ENCODE measurements at places on chromosomes 4 and X.

- no peak for DNase-seq
Observed at GRCh38 chrX:8848441-8848840, 47.3 kb upstream of the FAM9A start.

DNA sequence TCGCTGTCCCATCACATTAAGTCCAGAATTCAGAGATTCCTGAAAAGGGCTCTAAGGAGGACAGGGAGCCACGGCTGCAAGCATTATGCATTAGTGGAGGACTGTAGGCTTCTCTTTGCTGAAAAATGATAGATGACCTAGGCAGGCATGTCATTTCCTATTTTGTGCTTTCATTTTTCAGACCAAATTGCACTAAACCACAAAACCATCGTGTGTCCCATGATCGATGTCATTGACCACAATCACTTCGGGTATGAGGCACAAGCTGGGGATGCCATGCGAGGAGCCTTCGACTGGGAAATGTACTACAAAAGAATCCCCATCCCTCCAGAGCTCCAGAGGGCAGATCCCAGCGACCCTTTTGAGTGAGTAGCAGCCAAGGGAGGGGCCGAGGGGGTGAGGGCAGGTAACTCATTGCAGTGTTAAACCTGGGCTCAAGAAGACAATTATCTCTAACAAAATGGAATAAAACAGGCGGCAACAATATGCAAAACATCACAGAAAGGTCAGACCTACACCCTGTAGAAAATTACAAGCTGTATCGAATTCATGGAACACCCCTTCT lies 355.2 kb upstream of the GALNT7 start:
- DNase-seq = no peak

GRCh38 chrX:136347706-136348105 lies 46.9 kb downstream of the ADGRG4 start:
- DNase-seq = no peak

GRCh38 chrX:42127563-42127962 lies 204.2 kb upstream of the CASK start:
- DNase-seq = no peak

DNA sequence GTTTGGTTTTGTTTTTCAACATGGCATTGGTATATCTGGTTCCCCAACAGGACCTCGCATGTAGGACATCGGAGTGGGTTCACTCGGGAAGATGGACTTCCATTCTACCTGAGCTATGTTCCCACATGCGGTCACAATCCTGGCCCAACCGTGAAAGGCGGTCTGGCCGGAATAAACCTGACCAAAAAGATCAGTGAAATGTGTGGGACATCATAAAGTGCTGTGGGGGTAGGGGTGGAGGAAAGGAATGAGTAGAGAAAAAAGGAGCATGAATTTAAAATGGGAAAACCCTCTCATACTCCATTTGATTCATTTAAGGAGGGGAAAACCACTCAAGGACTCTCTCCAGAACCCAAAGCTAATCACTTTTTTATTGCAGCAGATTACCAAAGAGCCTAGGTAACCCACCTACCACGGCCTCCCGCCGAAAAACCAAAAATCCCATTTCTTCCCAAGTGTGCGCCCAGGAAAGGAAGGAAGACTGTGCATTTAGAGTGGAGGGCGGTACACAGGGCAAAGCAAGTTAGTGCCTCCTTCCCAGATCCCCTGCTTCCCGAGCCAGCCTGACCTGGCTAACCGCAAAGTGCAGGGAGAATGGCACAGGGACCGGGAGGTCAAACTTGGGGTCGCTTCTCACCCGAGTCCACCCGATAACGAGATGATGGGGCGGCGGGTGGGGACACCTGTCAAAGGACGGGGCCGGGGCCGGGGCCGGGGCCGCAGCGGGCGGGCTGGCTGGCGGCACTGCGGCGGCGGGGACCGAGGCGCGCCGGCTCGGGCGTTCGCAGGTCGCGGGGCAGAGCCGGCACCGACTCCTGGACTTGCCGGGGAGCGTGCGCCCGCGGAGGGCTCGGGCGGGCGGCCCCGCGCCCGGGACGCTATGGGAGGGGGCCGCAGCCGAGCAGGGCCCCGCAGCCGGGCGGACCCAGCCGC lies 669 bp downstream of the TMEM150C start:
- no peak for DNase-seq

DNA sequence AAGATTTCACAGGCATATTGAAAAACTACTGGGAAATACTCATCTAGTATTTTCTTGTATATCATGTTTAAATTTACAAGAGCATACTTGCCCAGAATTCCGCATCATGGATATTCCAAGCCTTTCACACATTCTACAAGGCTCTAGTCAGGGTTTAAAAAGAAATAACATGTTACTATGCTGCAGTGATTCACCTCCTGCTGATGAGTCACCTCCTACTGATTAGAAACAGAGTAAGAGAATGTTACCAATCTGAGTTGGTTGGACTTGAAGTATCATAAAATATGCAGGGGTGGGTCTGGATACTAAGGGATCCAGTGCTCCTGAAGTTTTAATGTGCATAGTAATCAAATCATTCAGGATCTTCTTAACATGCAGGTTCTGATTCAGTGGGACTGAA lies 192.0 kb upstream of the ANK2 start:
- DNase-seq = no peak

DNA sequence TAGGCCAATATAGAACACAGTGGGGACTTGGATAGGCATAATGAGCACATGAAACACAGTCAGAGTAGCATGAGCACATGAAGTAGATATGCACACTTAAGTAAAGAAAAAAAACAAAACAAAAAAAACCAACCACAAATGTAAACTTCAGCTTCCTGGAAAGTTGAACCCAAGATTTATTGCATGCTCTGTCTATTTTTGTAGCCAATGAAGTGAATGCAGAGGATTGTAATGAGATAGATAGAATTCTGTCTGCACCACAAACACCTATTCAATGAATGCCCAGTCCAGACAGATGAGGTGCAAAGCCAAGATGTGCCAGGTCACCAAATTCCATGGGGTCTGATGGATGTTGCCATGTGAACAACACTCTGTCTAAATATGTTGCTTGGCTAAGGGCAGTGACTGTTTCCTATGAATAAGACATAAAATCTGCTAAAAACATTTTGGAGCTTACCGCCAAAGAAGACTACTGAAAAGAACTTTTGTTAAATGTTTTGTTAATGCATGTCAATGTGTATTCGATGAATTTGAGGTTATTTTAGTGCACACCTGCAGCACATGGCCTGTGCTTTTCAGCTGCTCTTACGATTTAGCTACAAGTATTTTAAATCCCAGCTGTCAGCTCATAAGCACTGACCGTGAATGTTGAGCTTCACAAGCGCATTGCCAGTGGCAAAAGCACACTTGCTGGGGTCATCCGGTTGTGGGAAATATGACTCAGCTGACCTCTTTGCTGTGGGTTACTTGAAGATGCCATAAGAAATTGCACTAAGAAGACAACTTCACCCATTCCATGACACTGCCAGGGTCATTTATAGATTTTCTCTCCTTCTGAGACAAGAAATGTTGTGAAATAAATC lies 374.8 kb upstream of the GNPDA2 start:
- DNase-seq = no peak

DNA sequence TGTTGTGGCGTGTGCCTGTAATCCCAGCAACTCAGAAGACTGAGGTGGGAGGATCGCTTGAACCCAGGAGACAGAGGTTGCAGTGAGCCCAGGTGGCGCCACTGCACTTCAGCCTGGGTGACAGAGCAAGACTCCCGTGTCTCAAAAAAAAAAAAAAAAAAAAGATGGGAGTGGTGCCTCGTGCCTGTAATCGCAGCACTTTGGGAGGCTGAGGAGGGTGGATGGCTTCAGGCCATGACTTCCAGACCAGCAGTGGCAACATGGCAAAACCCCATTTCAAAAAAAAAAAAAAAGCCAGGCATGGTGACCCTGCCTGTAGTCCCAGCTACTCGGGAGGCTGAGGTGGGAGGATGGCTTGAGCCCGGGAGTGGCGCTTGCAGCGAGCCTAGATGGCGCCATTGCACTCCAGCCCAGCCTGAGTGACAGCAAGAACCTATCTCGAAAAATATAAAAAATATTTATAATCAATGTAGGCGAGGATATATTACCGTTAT lies 27.0 kb downstream of the EIF2S3 start:
- peak; percentile 48 for DNase-seq

DNA sequence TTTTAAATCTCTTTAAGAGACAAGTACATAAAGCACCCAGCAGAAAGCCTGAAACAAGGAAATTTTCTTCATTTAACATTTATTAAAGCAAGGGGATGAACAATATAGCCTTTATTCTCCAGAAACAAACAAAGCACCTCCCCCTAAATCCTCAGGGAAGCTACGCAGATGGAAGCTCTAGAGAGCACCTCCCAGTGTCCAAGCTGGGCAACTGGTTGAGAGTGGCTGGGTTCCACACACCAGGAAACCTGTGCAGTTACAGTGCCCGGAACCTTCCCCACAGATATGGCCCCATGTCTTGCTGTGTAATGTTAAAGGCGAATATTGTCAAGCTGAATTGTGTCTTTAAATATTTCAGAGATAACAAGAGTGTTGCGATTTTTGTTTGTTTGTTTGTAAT lies 8.9 kb upstream of the TRIML1 start:
- no peak for DNase-seq

- DNase-seq = no peak
Observed at GRCh38 chr4:53455766-53456165, 78.3 kb downstream of the FIP1L1 start.

GRCh38 chr4:169484485-169484884 lies 127.9 kb downstream of the NEK1 start:
- DNase-seq = no peak

- DNase-seq = peak; percentile 100
Observed at GRCh38 chrX:386768-387575, at the start of gene PPP2R3B. PPP2R3B (minus strand) TSS chrX:386907; CDS start chrX:386691, 216 bp downstream.

DNA sequence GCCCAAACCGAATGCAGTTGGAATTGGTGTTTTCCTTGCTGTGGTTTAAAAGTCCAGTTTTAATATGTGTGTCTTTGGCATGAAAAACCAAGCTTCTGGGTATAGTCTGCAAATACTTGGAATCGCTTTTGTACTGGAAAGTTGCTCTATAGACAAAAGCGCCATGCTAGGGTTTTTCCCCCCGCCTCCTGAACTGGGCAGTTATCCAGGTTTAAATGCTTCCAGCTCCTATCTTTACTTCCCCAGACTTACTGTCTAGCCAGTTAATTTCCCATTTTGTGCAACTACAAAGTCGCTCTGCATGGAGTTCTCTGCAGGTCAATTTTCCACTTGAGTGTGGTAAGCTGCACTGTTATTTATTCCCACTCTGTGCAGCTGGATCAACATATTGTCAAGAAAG lies 2.7 kb downstream of the RASL11B start:
- DNase-seq = no peak

- no peak for DNase-seq
Observed at GRCh38 chr4:88277711-88278225, 6.6 kb downstream of the PPM1K start.

DNA sequence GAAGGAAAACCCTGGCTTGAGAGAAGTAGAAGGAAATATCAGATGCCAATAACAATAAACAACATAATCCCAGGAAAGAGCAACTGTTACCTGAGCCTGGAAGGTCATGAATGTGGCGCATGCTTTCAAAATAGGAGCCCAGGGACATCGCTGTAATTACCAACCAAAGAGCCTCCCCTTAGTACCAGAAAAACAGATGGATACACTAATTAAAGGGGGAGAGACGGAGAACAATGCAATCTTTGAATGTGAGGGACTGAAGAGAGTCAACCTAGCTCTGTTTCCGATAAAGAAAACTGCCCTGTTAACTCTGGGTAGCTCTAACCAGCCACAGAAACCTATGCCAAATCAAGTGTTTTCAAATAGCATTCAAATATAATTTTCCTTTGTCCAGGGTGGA lies 161.4 kb downstream of the ENOX2 start:
- no peak for DNase-seq

DNA sequence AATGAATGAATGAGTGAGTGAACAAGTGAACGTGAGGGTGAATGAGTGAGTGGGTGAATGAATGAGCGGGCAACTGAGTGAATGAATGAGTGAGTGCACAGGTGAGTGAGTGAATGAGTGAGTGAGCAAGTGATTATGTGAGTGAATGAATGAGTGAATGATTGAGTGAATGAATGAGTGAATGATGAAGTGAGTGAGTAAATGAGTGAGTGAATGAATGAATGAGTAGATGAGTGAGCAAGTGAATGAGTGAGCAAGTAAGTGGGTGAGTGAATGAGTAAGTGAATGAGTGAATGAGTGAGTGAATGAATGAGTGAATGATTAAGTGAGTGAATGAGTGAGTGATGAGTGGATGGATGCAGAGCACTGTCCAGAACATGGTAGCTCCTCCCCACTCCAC lies 205.8 kb downstream of the STK32B start:
- no peak for DNase-seq

DNA sequence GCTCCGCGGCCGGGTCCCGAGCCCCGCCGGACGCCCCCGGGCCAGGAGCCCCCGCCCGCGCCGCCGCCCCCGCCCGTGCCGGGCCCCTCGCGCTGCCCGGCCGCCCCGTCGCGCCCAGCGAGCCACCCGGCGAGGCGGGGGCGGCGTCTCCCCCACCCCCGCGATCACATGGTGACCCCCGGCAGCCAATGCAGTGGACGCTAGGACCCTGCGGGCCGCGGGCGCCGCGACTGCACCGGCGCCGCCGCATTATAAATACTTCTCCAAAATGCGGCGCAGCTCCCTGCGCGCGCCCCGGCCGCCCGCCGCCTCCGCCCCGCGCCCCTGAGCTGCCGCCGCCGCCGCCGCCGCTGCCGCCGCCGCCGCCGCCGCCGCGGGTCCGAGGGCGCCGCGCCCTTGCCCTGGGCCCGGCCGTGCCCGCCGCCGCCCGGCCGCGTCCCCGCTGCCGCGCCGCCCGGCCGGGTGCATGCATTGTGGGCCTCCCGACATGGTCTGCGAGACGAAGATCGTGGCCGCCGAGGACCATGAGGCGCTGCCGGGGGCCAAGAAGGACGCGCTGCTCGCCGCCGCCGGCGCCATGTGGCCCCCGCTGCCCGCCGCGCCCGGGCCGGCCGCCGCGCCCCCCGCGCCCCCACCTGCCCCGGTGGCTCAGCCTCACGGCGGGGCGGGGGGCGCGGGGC lies at the start of gene NAT8L:
NAT8L (plus strand) TSS at position 282 of the 680 bp plus-strand sequence; CDS start at position 467, 185 bp downstream.
- DNase-seq = peak; percentile 29

- no peak for DNase-seq
Observed at GRCh38 chr4:158371158-158371557, 150.5 kb upstream of the RXFP1 start.

DNA sequence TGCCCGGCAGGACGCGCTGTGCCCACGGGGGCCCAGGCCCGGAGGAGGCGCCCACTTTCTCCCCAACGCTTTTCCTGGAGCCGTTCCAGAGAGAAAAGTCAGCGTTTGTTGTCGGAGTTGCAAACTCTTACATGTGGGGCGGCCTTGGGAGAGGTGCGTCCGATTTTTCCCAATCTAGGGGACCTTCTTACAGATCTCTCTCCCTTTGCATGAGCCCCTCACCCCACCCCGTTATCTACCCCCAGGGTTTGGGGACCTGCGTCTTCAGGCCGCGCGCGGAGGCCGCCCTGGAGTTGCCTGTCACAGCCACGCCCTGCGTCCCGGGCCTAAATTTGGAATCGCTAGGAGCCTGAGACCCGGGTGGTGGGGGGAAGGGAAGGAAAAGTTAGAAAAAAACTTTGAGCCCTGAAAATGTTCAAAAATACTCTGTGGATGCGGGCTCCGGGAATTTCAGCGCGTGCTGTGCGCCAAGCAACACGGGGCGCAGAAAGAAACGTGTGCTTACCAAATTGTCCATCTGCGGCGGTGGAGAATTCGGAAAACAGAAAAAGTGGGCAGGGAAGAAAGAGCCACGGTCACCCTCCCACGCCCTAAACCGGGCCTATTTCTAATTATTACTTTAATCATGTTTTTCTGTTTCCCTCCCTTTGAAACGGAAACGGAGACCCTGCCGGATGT lies 587 bp downstream of the CD99 start:
- DNase-seq = no peak

All from CD4-positive, alpha-beta T cell treated with Interleukin-1 beta for 1 hour (primary cell).